ENCODE measurements at places on chromosomes 3 and 15.

- no peak for DNase-seq
These were observed 415.9 kb upstream of the KCNMB2 start for GRCh38 chr3:178120367-178120766.

DNA sequence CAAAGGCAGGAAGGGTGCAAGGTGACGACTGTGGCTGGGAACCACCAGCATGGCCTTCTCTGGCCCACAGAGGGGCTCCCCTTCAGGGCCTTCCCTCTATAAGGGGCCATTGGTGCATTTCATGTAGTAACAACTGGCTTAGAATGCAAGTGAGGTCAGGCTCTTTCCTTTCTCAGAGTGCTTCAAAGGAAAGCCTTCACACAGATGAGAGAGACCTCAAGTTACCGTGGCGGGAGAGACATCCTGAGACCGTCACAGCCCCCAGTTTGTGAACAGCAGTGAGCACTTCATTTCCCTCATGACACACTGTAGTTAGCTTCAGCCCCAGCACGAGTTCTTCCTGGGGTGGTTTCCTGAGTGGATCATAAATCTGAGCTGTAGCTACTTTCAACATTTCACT, 96.6 kb upstream of the LIMD1 start:
- DNase-seq, result no peak

GRCh38 chr15:81326466-81327212, 2.7 kb upstream of the STARD5 start:
- no peak for DNase-seq

GRCh38 chr3:189981668-189982067, 139.0 kb downstream of the P3H2 start:
- DNase-seq, result no peak

DNA sequence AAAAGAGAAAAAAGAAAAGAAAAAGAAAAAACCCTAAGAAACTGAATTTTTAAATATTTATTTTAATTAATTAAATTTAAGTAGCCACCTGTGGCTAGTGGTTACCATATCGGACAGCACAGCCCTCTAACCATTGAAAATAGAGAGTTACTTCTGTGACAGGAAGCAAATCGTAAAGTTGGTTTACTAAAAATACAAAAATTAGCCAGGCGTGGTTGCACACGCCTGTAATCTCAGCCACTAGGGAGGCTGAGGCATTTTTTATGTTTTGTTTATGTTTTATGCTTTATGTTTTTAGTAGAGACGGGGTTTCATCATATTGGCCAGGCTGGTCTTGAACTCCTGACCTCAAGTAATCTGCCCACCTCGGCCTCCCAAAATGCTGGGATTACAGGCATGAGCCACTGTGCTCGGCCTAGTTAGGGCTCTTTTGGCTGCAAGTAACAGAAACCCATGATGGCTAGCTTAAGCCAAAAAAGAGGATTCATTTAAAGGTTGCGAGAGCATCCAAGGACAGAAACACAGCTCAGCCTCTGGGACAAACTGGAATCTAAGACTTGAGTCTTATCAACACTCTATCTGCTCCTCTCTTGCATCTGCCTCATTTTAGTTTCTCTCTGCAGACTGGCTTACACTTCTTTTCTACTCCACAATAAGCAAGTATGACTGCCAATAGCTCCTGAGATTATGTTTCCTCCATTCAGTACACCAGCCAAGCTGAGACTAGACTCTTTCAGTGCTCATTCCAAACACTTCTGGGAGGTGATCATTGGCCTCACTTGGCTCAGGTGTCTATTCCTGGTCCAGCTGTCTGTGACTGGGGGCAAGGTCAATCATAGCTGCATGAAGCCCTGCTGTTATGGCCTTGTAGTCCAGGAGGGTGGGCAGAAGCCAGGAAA, 6.8 kb upstream of the SKIL start:
- no peak for DNase-seq

DNA sequence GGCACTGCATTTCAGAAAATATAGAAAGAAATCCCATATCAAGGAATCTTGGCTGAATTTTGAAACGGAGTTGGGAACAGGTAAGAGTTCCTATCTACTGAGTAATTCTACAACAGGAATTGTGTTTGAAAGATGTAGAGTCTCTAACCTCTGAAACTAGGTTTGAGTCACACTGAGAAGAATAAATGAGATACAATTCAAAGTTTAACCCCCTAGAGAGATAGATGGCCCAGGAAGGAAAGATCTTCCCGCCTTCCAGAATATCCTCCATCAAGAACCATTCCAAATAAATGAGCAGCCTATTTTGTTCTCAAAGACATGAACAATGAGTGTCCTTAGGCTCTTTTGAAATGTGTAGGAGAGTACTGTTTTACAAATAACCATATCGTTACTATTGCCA, 2.9 kb upstream of the ANP32A start:
- no peak for DNase-seq

GRCh38 chr3:105572501-105572900, 205.8 kb downstream of the ALCAM start:
- no peak for DNase-seq

DNA sequence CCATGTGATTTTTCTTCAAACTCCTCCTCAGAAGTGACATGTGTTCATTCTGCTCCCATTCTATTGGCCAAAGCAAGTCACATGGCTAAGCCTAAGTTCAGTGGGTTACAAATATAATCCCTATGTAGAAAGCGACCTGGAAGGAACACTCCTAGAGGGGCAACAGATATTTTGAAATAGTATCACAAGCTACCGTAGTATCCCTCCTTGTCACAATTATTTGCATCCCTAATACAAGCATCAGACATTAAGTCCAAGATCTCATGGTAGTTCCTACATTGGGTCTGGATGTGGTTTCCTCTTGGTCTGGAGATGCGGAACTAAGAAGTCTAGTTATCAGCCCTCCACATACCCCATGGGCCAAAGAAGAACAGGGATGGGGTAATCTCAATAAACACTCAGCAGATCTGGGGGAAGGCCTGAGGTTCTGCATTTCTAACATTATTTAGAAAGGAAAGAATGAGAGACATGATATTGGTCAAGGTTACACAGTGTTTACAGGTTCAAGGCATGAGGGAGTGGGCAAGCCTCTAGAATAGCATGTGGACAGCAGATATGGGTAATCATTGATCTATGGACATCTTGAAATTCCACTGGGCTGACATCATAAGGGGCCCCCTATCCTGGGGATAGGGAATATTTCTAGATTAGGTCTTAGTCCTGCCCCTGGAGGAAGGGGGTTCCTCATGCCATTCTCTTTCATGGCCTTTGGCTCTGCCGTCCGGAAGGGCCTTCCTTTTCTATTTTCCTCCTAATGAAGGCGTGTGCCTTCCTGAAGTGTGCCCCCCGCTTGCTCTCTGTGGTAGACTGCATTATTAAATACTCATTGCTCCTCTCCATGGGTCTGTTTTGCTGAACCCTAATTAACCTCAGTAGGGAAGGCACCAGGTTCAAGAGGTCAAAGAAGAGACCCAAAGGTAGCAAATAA, 17.8 kb upstream of the ABHD2 start:
- no peak for DNase-seq

DNA sequence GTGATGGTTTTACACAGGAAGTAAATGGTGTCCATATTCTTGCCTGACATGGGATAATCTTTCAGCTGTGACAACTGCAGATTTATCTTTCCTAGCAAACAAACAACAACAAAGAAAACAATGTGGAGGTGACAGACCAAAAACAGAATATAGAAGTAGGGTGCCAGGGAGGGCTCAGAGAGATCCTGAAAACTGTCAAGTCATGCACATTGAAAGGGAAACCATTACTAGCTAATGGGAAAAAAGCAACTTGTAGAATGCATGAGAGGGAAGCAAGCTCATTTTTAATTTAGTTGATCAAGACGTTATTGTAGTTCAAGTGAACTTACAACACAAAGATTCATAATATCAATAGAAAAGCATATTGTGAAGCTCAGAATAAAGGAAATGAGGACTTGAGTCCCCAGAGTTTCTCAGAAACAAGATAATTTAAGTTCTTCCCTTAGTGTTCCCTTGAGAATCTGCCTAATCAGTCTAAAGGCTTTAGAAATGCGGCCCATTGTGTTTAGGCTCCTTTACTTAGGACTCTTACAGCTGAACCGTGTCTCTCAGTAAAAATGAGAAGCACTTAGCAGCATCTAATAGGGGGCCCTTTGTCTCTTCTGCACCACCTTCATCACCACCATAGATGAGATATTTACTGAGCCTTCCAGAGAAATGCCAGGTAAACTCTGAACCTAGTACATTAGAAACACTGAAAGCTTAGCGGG, 115.6 kb upstream of the CADPS start:
- no peak for DNase-seq

GRCh38 chr15:59170295-59171066, 36.2 kb upstream of the LDHAL6B start:
- DNase-seq, result no peak

DNA sequence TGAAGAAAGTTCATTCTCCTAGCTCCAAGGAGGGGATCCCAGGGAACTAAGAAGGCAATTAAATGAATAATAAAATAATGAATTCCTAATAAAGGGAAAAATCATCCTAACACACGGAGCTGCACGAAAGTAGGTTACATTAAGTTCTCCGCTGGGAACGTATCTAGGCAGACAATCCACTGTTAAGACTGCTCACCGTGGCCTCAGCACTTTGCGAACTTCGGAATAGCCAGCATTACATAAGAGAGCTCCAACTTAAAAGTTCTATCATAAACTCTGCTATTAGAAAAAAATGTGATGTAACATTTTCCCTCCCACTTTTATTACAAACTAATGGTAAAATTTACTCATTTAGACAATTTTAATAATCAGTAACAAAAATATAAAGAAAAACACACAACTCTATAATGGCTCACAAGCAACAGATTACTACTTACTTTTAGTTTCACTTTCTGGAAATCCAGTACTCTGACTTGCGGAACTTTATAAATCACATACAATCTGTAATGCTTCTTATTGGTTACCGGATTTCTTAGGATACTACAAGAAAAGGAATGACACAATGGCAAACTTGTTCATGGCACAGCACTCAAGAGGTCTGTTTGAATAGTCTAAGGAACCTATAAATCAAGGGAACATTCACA, 8.5 kb downstream of the SNRPA1 start:
- no peak for DNase-seq

DNA sequence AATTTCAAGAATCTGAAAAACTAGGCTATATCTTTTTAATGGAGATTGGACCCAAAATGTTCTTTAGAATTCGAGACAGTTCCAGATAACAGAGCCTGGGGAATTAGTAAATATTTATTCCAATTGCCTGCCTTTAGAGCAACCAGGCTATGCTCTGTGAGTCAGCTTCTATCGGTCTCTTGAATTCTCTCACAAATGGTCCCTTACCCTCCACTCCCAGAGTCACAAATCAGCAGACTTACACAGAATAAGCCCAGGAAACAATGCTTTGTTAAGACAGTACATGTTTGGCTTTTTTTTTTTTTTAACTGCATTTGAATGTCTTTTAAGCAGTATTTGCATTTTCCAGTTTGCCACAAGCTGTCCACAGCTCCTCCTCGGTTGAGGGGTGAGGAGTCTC, 460.7 kb upstream of the CBLB start:
- no peak for DNase-seq

DNA sequence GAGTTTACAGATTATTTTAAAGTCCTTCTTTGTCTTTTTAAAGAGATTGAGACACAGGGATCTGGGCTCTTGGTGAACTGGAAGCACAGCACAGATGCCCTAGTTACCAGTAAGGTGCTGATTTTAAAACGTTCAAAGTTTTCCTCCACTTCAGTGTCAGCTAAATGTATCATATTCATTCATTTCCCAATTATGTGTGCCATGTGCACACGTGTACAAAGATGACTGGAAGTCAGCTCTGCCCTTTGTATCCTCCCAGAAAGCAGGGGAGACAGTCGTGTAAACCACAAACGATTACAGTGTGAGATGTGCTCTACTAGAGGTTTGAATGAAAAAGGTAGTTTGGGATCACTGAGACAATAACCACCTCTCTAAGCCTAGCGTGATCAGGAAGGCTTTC, 730 bp downstream of the ZKSCAN7 start:
- DNase-seq, result no peak

DNA sequence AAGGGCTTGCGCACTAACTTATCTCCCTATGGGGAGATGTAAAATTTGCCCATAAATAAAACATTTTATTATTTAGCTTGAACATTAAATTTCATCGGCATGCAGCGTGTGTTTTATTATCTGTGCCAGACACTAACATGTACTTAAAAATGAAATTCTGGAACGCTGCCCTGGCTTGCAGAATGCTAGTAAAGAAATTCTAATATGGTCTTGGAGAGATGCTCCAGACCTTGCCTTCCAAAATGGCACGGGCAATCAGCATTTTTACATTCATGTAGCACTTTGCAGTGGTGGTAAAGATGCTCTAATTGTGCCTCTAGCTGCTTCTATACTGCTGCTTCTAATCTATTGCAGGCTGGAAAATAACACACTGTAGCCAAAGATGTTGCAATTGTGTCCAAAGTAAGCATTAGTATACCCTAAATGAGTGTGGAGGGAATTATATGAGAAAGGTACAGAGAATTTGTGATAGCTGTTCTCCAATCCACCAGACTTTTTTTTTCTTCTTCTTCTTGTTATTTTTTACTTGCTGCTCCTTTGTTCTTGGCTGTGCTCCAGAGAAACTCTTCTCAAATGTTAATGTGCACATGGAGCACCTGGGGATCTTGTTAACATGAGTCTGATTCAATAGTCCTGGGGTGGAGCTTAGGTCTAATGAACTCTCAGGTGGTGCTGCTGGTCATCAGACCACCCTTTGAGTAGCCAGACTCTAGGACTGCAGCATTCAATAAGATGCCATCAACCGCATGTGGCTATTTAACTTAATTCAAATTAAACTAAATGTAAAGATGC, 47.3 kb downstream of the CRABP1 start:
- no peak for DNase-seq

- no peak for DNase-seq
These were observed 52.3 kb downstream of the CRTAP start for GRCh38 chr3:33166095-33166494.

DNA sequence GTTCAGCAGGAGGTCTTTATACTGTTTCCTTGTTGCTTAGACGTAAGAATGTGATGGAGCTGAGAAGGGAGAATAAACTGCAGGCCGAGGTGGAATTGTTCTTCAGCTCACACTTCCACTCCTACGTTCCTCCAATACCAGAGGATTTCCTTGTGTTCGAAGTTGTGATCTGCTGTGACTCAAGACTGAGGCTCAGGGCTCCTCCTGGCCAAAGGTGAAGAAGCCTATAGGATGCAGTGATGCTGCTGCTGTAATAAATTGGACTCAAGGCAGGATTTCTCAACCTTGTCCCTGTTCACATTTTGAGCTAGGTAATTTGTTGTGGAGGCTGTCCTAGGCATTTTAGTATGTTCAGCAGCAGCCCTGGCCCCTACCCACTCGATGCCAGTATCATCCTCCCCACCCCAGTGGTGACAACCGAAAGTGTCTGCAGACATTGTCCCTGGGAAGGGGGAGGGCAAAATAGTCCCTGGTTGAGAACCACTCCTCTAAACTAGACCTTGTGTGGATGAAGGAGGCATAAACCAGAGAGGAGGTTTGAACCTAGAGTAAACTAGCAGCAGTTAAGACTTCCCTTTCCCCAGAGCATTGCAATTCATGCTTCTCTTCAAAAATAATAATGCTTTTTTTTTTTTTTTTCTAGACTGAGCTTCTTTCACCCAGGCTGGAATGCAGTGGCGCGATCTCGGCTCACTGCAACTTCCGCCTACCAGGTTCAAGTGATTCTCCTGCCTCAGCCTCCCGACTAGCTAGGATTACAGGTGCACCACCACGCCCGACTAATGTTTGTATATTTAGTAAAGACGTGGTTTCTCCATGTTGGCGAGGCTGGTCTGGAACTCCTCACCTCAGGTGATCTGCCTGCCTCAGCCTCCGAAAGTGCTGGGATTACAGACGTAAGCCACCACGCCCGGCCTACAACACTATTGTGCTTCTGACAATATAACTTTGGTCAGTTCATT, 11.1 kb downstream of the RAP2B start:
- no peak for DNase-seq

- DNase-seq, result peak; percentile 23
These were observed 279.3 kb upstream of the LRRFIP2 start for GRCh38 chr3:37453393-37454389.
